ENCODE measurements at places on chromosomes 3 and 15.
A peak's percentile ranks its signal among the peaks of the same experiment; 100 is the strongest.

- no peak for DNase-seq
Measured at GRCh38 chr15:65529762-65530317, 423 bp upstream of the HACD3 start.

DNA sequence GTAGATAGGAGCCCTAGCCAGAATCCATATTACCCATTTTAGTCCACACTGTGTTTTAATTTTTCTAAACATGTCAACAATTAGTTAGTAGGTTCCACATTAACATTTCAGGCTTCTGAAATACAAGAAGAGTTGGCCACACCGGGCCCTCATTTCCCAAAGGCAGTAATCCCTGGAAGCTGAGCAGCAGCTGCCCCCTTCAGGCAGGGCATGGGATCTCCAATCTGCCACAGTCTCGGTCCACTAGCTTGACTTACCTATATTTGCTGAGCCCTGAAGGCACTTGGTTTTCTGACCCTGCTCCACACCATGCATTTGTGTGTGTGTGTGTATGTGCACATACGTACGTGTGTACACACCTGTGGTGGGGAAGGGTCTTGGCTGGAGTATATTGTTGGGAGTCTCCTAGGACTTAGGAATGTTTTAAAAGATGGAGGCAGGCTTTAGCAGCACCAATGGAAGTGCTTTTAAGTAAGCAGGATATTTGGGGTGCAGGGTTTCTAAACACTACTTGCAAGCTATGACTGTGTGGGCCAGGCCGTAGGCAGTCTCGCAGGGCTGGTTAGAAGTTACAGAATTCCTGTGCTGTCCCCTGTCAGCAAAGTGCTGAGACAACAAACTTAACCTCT lies 71.2 kb upstream of the SOX14 start:
- DNase-seq: no peak

GRCh38 chr15:64930019-64930652 lies 18.4 kb downstream of the ANKDD1A start:
- DNase-seq: no peak

GRCh38 chr3:183247011-183247589 lies 6.0 kb upstream of the B3GNT5 start:
- DNase-seq: no peak

- DNase-seq: no peak
Measured at GRCh38 chr15:76951220-76951619, 19.7 kb downstream of the RCN2 start.

- DNase-seq: no peak
Measured at GRCh38 chr15:35630532-35630931, 84.6 kb upstream of the DPH6 start.

DNA sequence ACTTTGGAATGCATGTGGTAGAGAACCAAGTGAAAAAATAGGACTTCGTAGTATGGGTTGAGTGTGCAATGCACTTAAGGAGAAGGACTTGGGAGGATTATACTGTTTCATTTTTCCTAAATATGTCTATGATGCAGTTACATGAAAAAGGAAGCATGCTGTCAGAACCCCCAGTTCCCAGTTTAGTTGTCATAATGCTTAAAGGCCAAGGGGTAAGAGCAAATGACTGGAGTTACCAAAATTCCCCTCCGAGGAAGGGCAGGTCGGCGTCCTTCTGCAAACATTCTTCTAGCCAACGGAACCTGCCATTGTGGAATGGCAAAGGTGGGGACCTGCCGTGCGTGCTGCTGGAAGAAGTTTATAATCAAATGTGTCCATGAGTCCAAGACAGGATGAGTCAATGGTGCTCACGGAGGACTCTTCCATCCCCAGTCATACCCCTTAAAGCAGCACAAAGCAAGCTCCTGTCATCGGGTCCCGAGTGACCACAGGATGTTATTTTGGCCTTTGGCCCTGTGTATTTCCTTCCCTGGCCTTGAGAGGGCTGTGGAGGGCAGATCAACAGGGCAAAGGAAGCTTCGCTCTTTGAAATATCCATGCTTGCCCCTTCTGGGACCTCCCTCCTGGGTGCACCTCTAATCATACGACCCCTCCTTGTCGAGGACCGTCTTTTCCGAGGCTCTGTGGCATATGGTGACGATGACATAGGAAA lies 93.2 kb downstream of the SLCO3A1 start:
- no peak for DNase-seq

- DNase-seq: no peak
Measured at GRCh38 chr15:38066612-38067011, 132.2 kb downstream of the TMCO5A start.

GRCh38 chr15:71493526-71493925 lies 316.8 kb upstream of the NR2E3 start:
- DNase-seq: no peak

DNA sequence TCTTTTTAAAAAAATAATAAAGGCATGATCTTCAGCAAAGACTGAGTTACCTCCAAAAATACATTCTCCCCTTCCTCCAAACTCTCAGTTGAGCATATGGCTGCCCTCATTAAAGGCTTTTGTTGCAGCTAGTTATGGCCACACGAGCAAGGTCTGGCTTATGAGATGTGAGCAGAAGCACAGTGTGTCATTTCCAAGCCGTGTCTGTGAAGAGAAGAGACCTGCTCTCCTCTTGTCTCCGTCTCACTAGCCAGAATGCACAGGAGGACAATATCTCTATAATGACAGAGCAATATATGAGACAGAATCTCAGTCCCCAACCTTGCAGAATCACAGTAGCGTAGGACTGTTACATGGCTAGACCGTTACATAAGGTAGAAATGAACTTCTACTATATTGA lies 152.3 kb downstream of the MAGI1 start:
- DNase-seq: no peak

GRCh38 chr15:28912422-28912821 lies 26.6 kb downstream of the APBA2 start:
- no peak for DNase-seq

DNA sequence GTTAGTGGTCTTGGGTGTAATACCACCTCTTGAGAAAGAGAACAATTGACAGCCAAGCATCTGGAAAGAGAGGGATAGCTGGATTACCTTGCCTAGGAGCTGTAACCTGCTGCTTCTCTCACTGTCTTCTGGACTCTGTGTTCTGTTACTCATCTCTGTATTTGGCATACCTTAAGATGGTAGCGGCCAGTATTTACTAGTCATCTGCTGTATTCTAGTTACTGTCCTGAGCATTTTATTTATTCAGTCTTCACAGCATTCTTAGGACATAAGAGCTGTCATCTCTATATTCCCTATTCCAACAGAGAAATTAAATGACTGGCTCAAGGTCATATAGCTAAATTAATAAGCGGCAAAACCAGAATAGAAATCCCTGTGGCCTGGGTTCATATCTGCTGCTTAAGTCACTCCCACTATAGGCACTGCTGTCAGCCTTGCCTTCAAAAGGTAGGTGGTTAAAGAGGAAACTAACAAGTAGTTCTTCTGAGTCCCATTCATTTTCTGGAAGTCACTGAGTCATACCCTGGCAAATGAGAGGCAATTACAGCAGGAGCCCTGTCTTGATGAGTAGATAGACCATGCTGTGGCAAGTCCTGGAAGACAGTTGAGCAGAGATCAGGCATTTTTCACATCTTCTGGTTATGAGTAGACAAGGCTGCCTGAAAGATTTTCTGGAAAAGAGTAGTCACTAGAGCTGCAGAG lies 68.2 kb downstream of the RAB7A start:
- DNase-seq: no peak

DNA sequence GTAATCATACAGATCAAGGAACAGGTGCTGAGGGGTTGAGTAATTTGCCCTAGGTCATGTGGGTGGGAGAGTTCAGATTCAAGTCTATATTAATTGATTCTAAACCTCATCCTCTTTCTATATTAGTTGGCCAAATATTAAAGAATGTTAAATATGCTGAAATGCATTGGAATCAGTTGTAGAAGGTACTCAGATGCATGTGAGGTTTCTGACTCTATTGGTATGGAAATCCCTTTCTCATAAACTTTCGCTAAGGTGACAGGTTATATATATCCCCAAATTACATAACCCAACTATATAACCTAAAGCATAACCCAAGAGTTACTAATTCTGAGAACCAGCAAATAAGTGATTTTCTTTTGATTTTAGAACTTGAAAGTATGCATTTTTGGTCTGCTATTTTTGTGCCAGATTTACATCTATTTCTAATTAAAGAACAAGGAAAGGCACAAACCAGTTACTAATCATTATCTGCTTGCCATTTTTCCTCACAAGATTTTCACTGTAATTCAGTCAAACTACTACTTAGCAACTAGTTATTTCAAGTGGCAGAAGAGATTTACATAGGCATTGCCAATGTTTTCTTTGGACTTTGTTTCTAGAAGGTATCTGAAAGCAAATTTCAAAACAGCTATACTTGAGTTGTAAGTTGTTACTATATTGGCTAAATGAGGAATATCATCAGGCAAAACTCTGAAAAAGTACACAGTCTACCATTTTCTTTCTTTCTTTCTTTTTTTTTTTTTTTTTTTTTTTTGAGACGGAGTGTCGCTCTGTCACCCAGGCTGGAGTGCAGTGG lies 201.3 kb downstream of the RBMS3 start:
- no peak for DNase-seq

DNA sequence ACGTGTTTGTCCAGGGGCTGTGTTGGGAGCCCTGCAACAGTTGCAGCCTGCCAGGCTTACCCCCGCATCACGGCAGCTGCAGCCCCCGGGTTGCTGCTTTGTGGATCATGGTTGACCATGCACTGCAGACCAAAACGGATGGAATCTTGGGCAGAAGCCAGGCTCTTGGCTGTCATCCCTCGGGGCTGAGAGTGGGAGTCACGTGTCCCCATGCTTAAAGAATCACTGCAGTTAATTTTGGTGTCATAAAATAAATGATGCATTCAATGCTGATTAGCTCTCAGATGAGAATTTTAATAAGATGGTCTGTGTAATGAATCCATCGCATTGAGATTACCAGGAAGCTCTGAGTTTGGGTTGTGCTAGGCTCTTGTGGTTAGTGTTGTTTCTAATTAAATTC lies 115.6 kb downstream of the CHDH start:
- no peak for DNase-seq

GRCh38 chr3:190385731-190386688 lies 2.0 kb upstream of the CLDN16 start:
- DNase-seq: no peak

DNA sequence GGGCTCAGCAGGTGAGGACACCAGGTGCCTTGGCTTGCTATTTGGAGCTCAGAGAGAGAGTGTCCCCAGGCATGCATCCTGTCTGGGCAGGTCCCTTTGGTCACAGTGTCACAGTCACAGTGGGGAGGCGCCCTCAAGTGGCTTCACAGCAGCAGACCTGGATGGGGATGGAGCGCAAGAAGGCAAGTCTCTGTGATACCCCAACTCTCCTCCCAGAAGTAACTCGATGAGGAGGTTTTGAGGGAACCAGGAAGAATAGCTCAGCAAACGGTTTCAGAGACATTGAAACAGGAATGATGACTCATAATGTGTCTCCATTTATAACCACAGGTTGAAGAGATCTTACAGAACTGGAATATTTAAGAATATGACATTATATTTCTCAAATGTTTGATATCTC lies 66.5 kb upstream of the SH3GL3 start:
- DNase-seq: peak; percentile 8

DNA sequence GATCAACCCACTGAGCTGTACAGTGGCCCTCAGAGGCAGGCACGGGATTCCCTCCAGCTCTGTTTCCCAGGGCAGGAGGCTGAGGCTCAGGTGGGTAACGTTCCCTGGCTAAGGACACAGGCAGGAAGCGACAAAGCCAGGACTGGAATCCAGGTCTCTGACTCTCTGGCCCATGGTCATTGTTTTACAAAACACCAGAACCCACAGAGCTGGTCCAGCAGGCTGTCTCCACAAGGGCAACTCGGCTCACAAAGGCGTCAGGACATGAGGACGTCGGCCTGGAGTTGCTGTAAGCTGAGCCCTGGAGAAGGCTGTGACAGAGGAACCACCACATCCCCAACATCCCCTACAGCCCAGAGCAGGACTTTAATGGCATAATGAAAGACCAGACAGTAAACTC lies 30.7 kb downstream of the NUP210 start:
- DNase-seq: no peak

DNA sequence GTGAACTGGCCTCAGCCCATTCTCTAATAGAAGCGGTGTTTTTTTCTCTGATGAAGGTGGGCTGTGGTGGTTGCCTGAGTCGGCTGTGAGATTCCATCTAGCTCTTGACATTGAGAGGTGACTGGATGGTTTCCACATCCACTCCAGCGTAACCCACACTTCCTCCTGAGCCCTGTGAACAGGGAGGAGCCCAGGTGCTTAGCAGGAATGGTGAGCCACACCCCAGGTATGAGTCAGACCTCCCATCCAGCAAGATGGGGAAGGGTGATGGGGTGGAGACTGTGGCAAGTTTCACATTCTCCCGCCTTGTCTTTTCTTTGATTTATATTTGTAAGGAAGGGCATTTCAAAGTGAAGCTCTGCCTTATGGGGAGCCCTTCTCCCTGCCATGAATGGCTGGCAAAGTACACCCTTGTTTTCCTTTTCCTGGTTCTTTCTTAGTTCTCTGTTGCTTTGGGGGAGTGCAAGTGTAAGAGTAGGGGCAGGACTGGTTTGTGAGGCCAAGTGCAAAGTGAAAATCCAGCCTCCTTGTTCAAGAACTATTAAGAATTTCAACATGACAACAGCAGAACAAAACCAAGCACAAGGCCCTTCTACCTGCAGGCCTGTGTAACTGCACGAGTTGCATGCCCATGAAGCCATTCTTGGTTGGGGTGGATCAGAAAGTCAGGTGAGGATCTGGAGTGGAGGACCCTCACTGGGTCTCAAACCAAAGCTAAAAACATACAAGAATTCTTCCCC lies 4.6 kb upstream of the TPRG1 start:
- DNase-seq: no peak

- DNase-seq: no peak
Measured at GRCh38 chr3:132925256-132925930, 112.8 kb upstream of the TMEM108 start.

DNA sequence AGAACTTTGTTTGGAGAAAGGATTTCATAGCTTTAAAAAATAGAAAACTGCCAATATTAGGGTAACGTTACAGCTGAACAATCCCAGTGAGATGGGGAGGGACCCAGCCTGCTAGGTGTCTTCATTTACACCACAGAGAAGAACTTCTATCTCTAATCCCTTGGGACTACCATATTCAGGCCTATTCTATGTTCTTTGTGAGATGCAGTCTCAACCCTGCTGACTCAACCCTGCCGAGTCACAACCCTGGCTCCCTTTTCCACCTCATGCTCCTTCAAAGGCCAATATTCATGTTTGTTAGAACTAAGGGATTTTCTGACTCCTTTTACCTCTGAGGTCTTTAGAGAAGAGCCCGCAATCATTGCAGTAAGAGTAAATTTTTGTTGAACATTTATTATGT lies 350.5 kb downstream of the EPHB1 start:
- DNase-seq: no peak

- no peak for DNase-seq
Measured at GRCh38 chr3:99388780-99389179, 249.6 kb upstream of the COL8A1 start.
